ENCODE measurements at places on chromosomes 12 and 14.

GRCh38 chr12:89351489-89352241 is 636 bp downstream of the DUSP6 start:
- peak; percentile 80 for DNase-seq

DNA sequence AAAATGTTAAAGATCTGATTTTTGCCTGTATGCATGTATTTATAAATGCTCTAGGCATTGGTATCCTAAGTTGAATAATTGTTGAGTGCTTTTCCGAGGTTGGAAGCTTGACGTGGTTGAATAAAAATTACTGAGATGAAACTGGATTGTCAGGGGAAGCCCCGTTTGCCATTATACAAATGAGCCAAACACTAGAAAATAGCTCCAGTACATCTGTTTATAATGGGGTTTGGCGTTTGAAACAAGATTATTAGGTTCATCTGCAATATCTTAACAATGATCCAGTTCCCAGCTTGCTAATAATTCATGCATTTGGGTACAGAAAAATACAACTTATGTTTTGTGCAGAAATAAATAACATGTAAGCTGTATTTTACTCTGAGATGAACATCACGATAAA is 789.6 kb downstream of the GALC start:
- DNase-seq = no peak

DNA sequence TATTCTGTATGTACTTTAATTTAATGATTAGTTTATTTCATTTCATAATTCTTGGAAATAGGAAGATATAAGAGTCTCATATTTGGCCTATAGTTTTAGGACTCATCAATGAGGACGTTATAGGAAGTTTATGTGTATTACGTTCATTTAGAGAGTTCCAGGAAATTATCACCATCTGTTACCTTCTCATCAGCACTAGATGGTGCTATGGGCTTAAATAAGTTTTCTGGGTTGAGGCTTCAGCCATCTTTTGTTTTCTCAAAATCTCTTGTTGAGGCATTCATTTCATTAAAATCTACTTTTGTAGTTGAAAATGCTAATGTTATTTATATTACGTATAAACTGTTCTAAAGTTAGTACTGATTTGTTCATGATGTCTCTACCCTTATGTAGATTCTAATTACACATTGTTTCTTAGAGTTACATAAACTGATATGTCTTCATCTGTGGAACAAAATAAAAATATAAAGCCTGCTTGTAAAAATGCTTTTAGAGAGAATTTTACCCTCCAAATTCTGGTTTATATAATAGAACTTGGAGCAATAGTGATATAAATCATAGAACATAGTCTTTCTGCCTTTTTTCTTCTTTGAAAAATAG is 89.2 kb downstream of the CFAP54 start:
- DNase-seq = peak; percentile 69

- DNase-seq = no peak
These were observed 475.4 kb downstream of the NPAS3 start for GRCh38 chr14:33414041-33414440.

GRCh38 chr14:99780690-99781089 is 12.5 kb upstream of the EML1 start:
- no peak for DNase-seq

GRCh38 chr12:75705749-75706711 is 194.6 kb upstream of the KRR1 start:
- no peak for DNase-seq

DNA sequence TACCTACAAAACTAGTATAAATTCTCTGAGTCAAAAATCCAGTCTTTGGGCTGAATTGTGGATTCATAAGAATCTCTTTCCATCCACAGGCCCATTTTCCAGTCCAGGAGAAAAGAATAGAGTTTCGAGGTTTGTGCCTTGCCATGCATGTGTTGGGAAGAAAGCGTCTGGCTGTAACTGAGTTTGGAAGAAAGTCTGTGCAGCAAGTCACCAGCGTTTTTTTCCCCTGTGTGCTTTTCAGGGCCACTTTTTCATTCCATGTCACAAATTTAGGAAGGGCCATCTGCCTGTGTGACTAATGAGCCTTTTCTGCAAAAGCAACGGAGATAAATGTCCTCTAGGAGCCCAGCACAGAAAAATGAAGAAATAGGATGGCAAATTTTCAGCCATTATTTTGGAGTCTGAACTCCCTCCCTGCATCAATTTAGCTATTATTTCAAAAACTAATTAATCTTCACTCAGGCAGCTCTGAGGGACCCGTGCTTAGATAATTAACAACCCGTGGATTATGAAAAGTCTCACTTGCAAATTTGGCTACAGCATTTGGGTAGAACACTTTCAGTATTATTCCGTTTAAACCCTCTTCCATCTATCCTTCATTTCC is 261.5 kb downstream of the SUDS3 start:
- DNase-seq = no peak
